ENCODE measurements at places on chromosomes 12 and 14. TPM values are rescaled to one million over a fixed set of nuclear protein-coding genes. Genes with fewer than 3 reads are reported as not detected.

GRCh38 chr12:67068204-67068731, 200.9 kb upstream of the CAND1 start:
- H3K36me3 ChIP-seq, result no peaks in the 10 kb centered on the region
- H3K4me3 ChIP-seq, result no peak overlapping the region
- H3K4me1 ChIP-seq, result peaks cover 11% of the 10 kb centered on the region
- H3K27ac ChIP-seq, result no peak overlapping the region
- peak; percentile 12 for DNase-seq

- H3K27me3 ChIP-seq, result no peaks in the 10 kb centered on the region
- no peaks in the 10 kb centered on the region for H3K4me1 ChIP-seq
- H3K27ac ChIP-seq, result no peak overlapping the region
- no peak for DNase-seq
- no peak overlapping the region for H3K4me3 ChIP-seq
Observed at GRCh38 chr12:24889411-24889810, 59.5 kb downstream of the BCAT1 start.

DNA sequence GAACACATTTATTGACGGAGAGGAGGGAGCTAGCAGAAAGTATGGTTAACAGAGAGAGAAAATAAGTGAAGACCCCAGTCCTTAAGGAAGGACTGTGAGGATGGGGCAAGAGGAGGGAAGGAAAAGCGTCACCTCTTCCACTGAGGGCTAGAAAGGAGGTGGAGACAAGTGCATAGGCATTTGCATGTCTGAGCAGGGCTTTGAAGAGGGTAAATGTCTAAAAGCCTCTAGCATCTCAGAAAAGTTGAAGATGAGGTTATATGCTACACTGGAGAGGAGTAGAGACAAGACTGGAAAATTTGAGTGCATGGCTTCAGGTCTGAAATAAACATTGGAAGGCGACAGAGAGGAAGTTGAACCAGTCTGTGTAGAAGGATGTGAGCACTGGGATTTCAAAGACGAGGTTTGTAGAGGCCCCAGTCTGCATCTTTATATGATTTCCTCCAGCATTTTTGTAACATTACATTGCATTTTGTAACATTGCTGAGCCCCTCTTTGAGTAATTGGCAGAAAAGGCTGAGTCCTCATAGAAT, 98.5 kb upstream of the IFNG-AS1 start:
- no peak overlapping the region for H3K4me3 ChIP-seq
- no peak overlapping the region for H3K27ac ChIP-seq
- H3K27me3 ChIP-seq, result no peaks in the 10 kb centered on the region
- no peaks in the 10 kb centered on the region for H3K4me1 ChIP-seq
- no peak for DNase-seq

Gene SPTLC2
- total RNA-seq, result 41.4 TPM

DNA sequence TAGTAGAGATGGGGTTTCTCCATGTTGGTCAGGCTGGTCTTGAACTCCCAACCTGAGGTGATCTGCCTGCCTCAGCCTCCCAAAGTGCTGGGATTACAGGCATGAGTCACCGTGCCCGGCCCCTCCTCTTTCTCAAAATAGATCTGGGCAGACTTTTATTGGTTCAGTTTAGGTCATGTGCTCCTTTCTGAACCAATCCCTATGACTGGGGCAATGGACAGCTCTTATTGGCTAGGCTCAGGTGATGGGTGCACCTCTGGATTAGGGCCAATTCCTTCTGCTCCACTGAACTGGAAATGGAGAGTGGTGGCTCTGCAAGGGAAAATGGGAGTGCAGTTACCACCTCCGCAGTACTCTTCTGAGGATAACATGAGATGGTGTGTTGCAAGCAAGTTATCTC, 6.2 kb upstream of the ATP6V0A2 start:
- no peak for DNase-seq
- no peaks in the 10 kb centered on the region for H3K27me3 ChIP-seq
- H3K27ac ChIP-seq, result no peak overlapping the region
- H3K36me3 ChIP-seq, result no peaks in the 10 kb centered on the region
- H3K4me1 ChIP-seq, result no peaks in the 10 kb centered on the region

GRCh38 chr14:21023174-21023573, 1.7 kb downstream of the NDRG2 start:
- H3K4me3 ChIP-seq, result no peak overlapping the region
- H3K4me1 ChIP-seq, result peaks cover 12% of the 10 kb centered on the region
- H3K27ac ChIP-seq, result no peak overlapping the region
- H3K27me3 ChIP-seq, result peaks cover 16% of the 10 kb centered on the region
- no peak for DNase-seq

DNA sequence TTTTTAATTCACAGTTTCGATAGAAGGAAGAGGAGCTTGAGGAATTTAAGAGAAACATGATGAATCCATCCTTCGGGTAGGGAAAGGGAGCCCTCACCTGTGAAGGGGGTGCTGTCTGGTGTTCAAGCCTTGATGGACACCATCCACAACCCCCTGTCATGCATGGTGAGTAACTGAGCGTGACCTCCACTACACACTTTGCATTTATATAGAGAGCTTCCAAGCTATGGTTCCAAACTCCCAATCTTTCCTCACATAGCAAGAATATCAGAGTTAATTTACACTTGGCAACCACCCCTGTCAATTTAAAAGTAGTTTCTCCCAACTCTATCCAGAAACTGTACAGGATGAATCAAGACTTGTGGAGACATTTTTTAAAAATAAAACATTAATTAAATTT, 13.1 kb upstream of the NID2 start:
- no peaks in the 10 kb centered on the region for H3K27me3 ChIP-seq
- no peak overlapping the region for H3K4me3 ChIP-seq
- DNase-seq, result no peak
- H3K27ac ChIP-seq, result no peak overlapping the region
- H3K4me1 ChIP-seq, result no peaks in the 10 kb centered on the region

- H3K4me3 ChIP-seq, result no peak overlapping the region
- DNase-seq, result no peak
- H3K27ac ChIP-seq, result no peak overlapping the region
- H3K27me3 ChIP-seq, result no peaks in the 10 kb centered on the region
- no peaks in the 10 kb centered on the region for H3K36me3 ChIP-seq
Observed at GRCh38 chr14:99809859-99810558, 16.8 kb downstream of the EML1 start.

Gene DLK1
- not detected for total RNA-seq

GRCh38 chr12:76042147-76042546, 10.6 kb upstream of the PHLDA1 start:
- H3K27ac ChIP-seq, result no peak overlapping the region
- H3K36me3 ChIP-seq, result peaks cover 1% of the 10 kb centered on the region
- no peaks in the 10 kb centered on the region for H3K4me1 ChIP-seq
- DNase-seq, result no peak
- no peak overlapping the region for H3K4me3 ChIP-seq

Gene PLXNC1
- total RNA-seq, result 33.6 TPM

- H3K4me3 ChIP-seq, result no peak overlapping the region
- no peak for DNase-seq
- H3K27ac ChIP-seq, result no peak overlapping the region
- no peaks in the 10 kb centered on the region for H3K27me3 ChIP-seq
Observed at GRCh38 chr14:23433457-23433856, 2.0 kb downstream of the MYH7 start.

Gene SYNE3
- 76.1 TPM for total RNA-seq

DNA sequence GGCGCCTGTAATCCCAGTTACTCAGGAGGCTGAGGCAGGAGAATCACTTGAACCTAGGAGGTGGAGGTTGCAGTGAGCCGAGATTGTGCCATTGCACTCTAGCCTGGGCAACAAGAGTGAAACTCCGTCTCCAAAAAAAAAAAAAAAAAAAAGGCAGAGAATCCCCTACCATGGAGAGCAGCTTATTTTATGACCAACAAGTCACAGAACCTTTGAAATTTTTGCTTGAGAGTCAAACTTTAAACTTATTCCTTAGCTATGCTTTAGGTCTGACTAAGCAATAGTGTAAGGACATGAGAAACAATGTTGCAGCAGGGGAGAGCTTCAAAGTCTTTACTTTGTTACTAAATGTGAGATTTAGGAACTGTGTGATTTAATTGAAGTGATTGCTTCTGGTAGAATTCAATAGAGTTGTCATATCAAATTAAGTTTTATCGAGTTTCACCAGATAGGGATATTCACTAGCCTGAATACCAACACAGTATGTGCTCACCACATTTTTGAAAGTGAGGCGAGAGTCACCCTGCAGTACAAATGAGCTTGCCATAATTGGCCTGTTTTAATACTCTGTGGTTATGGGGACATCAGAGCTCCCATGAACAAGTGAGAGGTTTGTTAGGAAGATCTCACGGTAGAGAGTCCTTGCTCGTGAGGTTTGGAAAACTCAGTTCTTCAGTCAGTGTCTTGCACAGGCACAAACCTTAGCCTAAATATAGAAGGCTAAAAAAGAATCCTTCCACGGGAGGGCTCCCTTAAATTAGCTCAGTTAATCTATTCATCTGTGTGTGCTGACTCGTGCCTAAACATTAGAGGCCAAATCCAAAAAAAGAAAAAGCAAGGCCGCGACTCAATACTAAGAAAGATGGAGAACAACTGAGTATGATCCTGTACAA, 108.6 kb downstream of the SAMD4A start:
- H3K27ac ChIP-seq, result no peak overlapping the region
- DNase-seq, result no peak
- no peaks in the 10 kb centered on the region for H3K27me3 ChIP-seq
- no peaks in the 10 kb centered on the region for H3K36me3 ChIP-seq
- no peak overlapping the region for H3K4me3 ChIP-seq

DNA sequence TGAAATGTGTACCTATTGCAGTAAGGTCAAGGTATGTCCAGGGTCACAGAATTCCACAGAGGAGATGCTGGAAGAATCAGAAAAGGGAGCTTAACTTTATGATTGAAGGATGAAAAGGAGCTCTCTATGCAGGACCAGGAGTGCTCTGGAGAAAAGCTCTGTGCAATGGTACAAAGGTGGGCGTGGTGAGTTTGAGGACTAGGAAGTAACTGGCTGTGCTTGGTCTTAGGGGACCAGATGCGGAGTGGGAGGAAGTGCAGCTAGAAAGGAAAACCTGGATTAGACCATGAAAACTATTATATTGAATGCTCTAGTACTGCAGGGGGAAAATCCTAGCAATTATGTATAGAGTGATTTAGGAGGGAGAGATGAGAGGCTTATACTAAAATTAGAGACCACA, 56.8 kb downstream of the BTG1 start:
- H3K36me3 ChIP-seq, result no peaks in the 10 kb centered on the region
- no peaks in the 10 kb centered on the region for H3K27me3 ChIP-seq
- no peak overlapping the region for H3K27ac ChIP-seq
- no peak overlapping the region for H3K4me3 ChIP-seq

DNA sequence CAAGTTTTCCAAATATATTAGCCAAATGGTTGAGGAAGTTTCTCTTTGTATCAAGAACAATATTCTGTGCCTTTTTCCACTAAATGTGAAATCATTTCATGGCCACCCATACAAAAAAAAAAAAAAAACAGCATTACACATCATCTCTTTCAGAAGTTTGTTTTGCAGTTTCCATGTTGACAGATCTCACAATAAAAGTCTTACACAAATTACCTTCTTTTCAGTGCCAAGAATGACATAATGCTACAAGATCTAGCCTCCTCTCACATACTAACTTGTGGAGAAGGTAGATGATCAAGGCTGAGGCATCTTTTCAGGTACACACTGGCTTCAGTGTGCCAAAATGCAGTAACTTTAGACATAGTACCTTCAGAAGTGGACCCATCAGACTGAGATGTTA, 35.3 kb downstream of the PRKD1 start:
- H3K4me3 ChIP-seq, result no peak overlapping the region
- H3K36me3 ChIP-seq, result no peaks in the 10 kb centered on the region
- no peaks in the 10 kb centered on the region for H3K4me1 ChIP-seq

- peaks cover 5% of the 10 kb centered on the region for H3K36me3 ChIP-seq
- DNase-seq, result no peak
- H3K4me3 ChIP-seq, result peak overlapping the region; percentile 62
- peak overlapping the region; percentile 81 for H3K27ac ChIP-seq
Observed at GRCh38 chr12:116736962-116737773, 701 bp downstream of the SPRING1 start.

DNA sequence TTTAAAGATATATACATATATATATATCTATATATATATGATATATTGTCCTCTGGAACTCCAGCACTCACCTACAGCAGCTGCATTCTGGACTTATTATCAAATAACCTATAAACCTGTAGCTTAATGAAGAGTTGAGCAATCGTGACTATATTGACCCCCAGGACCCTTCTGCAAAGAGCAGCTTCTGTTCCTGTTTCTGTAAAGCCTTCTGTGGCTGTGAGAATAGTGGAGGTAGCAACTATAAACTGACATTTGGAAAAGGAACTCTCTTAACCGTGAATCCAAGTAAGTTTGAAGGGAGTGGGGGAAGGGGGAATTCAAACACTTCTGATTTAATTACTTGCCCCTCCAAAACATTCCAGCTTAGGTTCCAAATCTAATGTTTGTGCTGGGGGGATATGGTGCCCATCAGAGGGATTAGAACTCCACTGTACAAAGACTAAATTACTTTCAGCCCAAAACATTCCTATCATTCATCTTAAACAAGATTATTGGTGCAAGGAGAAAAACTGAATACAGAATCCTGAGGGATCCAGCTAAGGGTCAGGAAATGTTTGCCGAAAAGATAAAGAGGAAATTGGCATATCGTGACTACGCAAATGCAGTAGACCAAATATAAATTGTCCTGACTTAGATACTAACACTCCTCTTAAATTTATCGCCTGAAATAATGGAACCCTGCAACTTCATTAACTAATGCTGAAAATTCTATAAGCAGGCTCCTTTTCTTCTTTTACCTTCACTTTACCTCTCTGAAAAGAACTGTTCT, 106.1 kb downstream of the DAD1 start:
- no peak for DNase-seq
- H3K4me1 ChIP-seq, result peaks cover 61% of the 10 kb centered on the region
- H3K4me3 ChIP-seq, result no peak overlapping the region
- H3K27ac ChIP-seq, result peak overlapping the region; percentile 7

Gene GOLGA5
- 23.1 TPM for total RNA-seq

DNA sequence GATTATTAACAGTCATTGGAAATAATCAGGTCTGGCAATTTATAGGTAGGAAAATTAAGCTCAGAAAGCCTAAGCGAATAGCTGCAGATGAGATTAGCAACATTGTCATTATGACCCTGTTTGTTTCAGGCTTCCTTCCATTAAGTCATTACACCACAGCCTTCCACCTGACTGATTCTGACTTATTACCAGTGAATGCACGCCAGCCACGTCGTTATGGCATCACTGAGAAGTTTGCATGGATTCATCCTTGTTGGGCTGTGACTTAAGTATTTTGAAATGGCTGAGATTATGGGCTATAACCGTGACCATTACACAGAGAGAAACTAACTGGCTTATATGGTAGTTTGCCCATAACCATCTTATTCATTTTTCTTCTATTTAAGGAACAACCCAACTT, 18.6 kb downstream of the RASSF8 start:
- H3K36me3 ChIP-seq, result no peaks in the 10 kb centered on the region
- DNase-seq, result no peak
- no peak overlapping the region for H3K4me3 ChIP-seq

DNA sequence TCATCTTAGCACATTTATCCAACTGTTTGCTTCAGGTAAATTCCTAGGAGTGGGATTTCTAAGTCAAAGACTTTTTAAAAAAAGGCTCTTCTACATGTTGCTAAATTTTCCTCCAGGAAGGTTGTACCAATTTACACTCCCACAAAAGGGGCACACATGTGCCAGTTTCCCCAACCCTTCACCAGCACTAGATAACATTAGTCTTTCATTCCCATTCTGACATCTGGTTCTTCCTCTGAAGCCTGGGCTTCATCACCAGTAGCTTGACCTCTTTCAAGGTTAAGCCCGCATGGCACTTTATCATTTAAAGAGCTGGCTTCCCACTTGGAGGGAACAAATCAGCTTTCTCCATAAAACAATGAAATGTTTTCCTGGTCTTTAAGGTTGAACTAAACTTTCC, 168.4 kb downstream of the MYRFL start:
- H3K4me3 ChIP-seq, result no peak overlapping the region
- no peak overlapping the region for H3K27ac ChIP-seq
- no peaks in the 10 kb centered on the region for H3K4me1 ChIP-seq
- H3K27me3 ChIP-seq, result no peaks in the 10 kb centered on the region
- DNase-seq, result no peak
- no peaks in the 10 kb centered on the region for H3K36me3 ChIP-seq

Gene JPH4
- total RNA-seq, result not detected

Gene EXD2
- 10.2 TPM for total RNA-seq

Gene DAD1
- 77.4 TPM for total RNA-seq

Data from B cell (primary cell).